ENCODE measurements at places on chromosomes 4 and X.

- DNase-seq = no peak
Measured at GRCh38 chr4:30028826-30029225, 691.3 kb upstream of the PCDH7 start.

DNA sequence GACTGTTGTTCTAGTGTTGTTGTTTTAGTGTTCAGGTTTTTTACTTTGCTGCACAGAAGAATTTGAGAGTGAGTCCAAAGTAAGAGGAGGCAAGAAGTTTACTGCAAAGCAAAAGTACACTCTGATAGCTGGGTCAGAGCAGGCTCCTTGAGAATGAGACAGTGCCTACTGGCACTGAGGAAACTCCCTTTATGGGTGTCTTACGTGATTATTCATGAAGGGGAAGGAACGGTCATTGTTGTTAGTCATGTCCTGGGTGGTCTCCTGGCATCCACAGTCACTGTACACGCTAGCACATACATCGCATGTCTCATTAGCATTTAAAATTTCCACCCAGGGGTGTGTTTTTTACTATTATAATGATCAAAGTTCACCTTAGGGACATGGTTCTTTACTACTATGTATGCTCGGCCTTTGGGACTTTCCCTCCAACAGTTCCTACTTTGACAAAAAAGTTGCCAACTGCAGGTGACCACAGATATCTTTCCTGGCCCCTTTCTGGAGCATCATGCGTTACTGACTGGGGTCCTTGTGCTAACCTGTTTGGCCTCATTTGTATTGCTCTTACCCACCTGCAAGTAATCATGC is 688.9 kb upstream of the AMOT start:
- no peak for DNase-seq

GRCh38 chr4:162659716-162660115 is 495.9 kb upstream of the FSTL5 start:
- no peak for DNase-seq

GRCh38 chr4:20359692-20360091 is 108.0 kb downstream of the SLIT2 start:
- no peak for DNase-seq

DNA sequence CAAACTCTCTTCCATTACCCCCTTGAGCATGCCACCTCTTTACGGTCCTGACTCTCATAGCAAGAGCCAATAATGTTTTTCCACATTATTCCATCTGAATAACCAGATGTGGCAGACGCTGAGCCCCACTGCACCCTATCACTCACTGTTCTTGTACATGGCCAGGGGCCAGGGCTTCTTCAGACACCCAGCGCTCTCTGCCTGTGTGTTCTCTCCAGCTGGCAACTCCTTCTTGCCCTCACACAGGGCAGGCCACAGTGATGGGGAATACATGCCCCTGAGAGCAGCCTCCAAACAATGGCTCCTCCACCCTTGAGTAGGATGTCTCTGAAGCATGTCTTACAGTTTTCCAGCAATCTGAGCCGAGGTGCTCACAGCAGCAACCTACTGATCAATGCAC is 50.8 kb upstream of the STIM2 start:
- DNase-seq = no peak

DNA sequence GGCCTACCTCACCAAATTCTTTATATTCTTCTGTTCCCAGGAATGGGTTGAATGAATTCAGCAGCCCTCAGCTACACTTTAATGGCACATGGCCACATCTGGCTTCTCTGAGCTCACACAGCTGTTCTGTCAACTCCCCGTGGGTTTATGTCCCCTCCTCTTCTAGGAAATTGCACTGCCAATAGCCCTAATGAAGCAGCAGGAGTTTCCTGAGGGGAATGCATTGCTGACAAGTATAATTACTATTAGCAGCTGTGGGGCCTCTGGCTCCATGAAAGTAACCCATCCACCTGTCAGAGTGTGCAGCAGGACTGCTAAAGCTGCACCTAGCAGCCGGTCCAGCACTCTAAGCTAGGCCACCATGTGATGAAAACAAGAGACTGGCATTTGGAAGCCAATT is 50.3 kb downstream of the FTHL17 start:
- DNase-seq = no peak
